ENCODE measurements at places on chromosomes 2 and 18.

- no peaks in the 10 kb centered on the region for H3K27me3 ChIP-seq
- H3K36me3 ChIP-seq: no peaks in the 10 kb centered on the region
- DNase-seq: no peak
- H3K27ac ChIP-seq: no peak overlapping the region
These were observed 653.7 kb downstream of the DCDC2C start for GRCh38 chr2:4357121-4357520.

- H3K27me3 ChIP-seq: no peaks in the 10 kb centered on the region
- H3K27ac ChIP-seq: no peak overlapping the region
- no peak overlapping the region for H3K4me3 ChIP-seq
- H3K36me3 ChIP-seq: no peaks in the 10 kb centered on the region
These were observed 306.6 kb upstream of the SOX11 start for GRCh38 chr2:5385596-5385995.

DNA sequence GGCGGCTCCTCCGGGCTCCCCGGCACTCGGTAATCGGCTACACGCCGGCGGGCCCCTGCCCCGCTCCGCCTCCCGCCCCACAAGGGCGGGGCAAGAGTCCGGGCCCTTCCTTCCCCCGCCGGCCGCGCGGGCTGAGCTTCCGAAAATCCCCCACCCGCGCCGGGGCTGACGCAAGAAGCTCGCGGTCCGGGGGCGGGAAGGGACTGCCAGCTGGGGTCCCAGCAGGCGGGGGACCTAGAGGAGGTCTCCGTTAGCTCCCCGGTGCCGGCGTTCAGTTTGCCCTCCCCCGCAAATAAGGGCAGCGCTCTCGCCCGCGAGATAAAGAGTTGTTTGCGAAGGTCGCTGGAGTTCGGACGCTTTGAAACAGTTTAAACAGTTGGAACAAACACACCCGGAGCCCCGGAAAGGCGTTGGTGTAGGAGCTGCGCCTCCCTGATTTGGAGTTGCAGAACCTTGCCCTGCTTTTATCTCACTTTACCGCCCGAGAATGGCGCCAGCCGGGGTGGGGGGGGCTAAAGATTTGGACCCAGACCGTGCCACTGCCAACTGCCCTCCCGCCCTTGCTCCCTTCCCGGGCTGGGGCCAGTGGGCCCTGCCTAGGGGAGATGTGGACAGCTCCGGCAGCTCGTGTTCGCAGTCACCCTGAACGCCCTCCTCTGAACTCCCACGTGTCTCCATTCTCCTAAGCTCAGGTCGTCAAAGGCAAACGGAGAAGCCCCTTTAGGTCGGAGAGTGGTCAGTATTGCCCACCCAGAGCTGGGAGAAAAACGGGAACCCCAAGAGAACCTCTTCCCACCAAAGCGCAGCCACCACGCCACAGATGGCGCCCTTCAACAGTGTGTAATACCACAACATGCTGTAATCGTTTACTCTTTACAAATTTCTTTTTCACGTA, at the start of gene NFE2L2:
NFE2L2 (minus strand) TSS at position 35 of the 895 bp plus-strand sequence. CDS start 151 bp downstream, outside the sequence.
- DNase-seq: peak; percentile 98
- H3K4me1 ChIP-seq: peaks cover 36% of the 10 kb centered on the region
- peak within 1 kb of the TSS; percentile 93 for H3K27ac ChIP-seq
- no peaks in the 10 kb centered on the region for H3K27me3 ChIP-seq
- H3K36me3 ChIP-seq: no peaks in the 10 kb centered on the region

DNA sequence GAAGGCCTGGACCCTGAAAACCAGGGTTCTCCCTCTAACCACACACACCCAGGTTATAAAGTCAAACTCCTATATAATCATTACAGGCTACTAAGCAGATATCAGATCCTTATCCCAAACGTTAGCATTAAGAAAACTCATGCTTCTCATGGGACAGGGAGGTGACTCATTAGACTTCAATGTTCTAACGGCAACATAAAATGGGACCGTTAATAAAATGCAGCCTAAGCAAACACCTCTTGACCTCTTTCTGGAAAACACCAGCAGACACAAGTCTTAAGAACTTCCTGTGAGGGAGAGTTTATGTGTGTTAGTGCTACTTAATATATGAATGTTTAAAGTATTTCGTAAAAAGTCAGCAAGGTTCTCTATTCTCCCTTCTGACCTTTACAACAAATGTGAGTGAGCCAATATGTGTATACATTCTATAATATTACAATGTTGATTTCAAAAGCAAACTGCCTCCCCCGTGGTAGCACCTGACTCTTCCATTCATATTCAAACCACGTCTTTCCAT, 31.7 kb downstream of the LPIN2 start:
- H3K36me3 ChIP-seq: no peaks in the 10 kb centered on the region
- H3K27ac ChIP-seq: peak overlapping the region; percentile 89
- no peaks in the 10 kb centered on the region for H3K27me3 ChIP-seq
- H3K4me3 ChIP-seq: peak overlapping the region; percentile 25
- peaks cover 89% of the 10 kb centered on the region for H3K4me1 ChIP-seq

DNA sequence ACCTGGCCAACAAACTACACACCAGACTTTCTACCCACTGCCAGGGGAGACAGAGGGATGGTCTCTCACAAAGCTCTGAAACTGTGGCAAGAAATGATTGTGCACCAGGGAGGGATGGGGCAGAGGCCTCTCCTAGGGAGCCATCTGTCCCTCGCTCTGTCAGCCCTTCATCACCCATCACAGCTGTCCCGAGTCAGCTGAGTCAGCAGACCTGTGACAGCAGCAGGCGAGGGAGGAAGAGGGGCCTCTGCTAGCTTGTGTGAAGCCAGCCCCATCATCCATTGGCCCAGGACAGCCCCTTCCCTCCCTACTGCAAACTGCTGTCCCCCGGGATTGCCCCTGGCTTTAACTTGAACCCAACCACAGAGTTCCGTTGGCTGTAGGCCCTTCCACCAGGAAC, 5.0 kb downstream of the SH2D6 start:
- H3K27me3 ChIP-seq: no peaks in the 10 kb centered on the region
- no peak overlapping the region for H3K27ac ChIP-seq
- no peak for DNase-seq
- H3K4me3 ChIP-seq: no peak overlapping the region
- H3K36me3 ChIP-seq: no peaks in the 10 kb centered on the region

- H3K4me3 ChIP-seq: no peak overlapping the region
- H3K4me1 ChIP-seq: peaks cover 6% of the 10 kb centered on the region
- no peaks in the 10 kb centered on the region for H3K27me3 ChIP-seq
These were observed 73.1 kb upstream of the KCNE4 start for GRCh38 chr2:222978850-222979249.
